ENCODE measurements at places on chromosomes 7 and 10.
A peak's percentile ranks its signal among the peaks of the same experiment; 100 is the strongest.

DNA sequence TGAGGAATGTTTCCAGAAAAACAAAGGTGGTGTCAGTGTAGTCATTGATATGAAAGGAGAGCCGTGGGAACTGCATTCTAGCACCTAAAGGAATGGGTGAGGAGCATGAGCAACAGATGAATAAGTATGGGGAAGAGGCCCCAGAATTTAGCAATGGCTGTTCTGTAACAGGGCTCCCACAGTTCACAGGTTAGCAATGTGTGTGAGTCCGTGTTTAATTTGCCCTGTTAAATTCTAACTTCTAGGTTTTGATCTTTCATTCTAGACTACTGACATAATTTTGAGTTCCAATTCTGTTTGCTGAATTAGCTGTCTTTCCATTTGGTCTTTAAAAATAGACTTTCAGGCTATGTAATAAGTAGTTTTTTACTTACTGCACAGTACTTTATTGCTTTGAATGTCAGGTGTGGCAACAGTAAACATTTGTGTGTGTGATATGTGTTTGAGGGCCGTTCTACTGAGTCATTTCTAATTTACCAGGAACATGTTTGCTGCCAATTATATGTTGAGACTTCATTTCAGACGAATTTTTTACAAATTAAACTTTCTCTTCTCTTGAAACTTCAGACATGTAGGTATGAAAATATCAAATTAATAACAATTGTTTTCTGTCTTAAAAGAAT, 8.8 kb downstream of the STK17A start:
- no peak for DNase-seq

- DNase-seq, result no peak
Measured at GRCh38 chr7:94429153-94429552, 34.5 kb downstream of the COL1A2 start.

DNA sequence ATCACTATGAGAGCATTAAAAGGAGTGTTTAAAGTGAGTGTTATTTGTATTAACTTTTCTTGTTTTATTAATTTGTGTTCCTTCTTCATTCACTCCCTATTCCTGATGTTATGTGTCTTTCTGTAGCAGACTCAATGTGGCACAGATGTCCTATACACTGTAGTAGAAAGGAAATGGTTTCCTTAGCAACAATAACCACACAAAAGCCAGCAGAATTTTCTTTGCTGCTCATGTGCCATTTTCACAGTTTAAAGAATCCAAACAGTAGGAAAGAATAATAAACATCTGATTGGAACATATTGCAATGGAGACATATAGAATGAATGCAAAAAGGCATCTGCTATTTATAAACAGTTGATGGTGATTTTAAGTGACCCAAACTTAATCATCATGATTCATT, 763.6 kb downstream of the PHTF2 start:
- DNase-seq, result no peak

GRCh38 chr10:79241990-79242619, 105.2 kb upstream of the PPIF start:
- peak; percentile 85 for DNase-seq

DNA sequence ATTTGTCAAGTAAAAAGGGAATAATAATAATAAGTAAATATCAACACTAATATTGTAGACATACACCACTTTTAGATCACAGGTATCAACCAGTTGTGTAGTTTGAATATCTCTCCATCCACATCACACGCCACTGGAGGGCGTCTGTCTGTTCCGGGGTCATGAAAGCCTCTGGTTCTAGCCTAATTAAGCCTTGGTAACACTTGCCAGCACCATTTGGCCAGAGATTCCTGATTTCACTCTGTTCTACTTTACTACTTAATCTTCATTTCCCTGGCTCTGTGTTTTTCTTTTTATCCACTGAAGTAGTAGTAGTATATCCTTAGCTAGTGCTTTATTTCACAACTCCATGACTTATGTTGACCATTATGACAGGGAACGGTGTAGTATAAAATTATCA, 285.6 kb upstream of the POM121L12 start:
- DNase-seq, result no peak

Measured in lung microvascular endothelial cell (primary cell).